Lower lobe of right lung (tissue), 2 donors: ENCODE measurements at places on chromosomes 6 and 20.
A peak's percentile ranks its signal among the peaks of the same experiment; 100 is the strongest.

GRCh38 chr6:165817771-165818170, 154.7 kb upstream of the PDE10A start:
- H3K27me3 ChIP-seq: peaks cover 14% of the 10 kb centered on the region
- no peak for DNase-seq
- no peak overlapping the region for H3K4me3 ChIP-seq
- no peaks in the 10 kb centered on the region for H3K36me3 ChIP-seq

- H3K27ac ChIP-seq: no peak overlapping the region
- DNase-seq: no peak
- no peak overlapping the region for H3K4me3 ChIP-seq
- H3K27me3 ChIP-seq: no peaks in the 10 kb centered on the region
Measured at GRCh38 chr20:12660918-12661317, 347.9 kb upstream of the SPTLC3 start.

DNA sequence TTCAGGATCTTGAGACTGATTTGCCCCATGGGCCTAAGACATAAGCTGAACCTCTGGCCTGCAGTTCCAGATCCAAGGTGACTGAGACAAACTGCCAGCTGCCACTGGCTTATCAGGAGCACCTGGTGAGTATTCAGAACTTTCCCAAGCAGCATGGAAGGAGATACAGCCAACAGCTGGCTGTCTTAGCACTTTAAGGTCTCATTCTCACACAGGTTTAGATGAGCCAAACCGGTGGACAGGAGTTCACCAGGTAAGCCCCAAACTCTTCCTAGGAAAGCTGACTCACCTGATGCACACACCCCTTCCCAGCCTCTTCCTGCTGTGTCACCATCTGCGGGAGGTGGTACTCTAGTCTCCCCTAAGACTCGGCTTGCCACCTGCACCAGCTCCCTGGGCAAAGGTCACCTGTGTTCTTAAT, at the start of gene BANF2:
TSS of gene BANF2 (plus strand) at position 36 of the 421 bp plus-strand sequence. CDS start 25,060 bp downstream, outside the sequence.
- no peaks in the 10 kb centered on the region for H3K4me1 ChIP-seq
- no peaks in the 10 kb centered on the region for H3K27me3 ChIP-seq
- DNase-seq: no peak
- H3K4me3 ChIP-seq: no peak within 1 kb of the TSS
- no peak within 1 kb of the TSS for H3K27ac ChIP-seq

GRCh38 chr6:131062241-131063027, 611 bp downstream of the EPB41L2 start:
- H3K36me3 ChIP-seq: no peaks in the 10 kb centered on the region
- H3K4me1 ChIP-seq: peaks cover 18% of the 10 kb centered on the region
- peak overlapping the region; percentile 80 for H3K27ac ChIP-seq
- peak; percentile 51 for DNase-seq
- no peaks in the 10 kb centered on the region for H3K27me3 ChIP-seq
- H3K4me3 ChIP-seq: peak overlapping the region; percentile 87

GRCh38 chr6:41560431-41561192, 14.4 kb downstream of the FOXP4 start:
- no peaks in the 10 kb centered on the region for H3K27me3 ChIP-seq
- H3K4me3 ChIP-seq: peak overlapping the region; percentile 54
- H3K36me3 ChIP-seq: peaks cover 11% of the 10 kb centered on the region
- H3K4me1 ChIP-seq: peaks cover 30% of the 10 kb centered on the region
- H3K27ac ChIP-seq: no peak overlapping the region

DNA sequence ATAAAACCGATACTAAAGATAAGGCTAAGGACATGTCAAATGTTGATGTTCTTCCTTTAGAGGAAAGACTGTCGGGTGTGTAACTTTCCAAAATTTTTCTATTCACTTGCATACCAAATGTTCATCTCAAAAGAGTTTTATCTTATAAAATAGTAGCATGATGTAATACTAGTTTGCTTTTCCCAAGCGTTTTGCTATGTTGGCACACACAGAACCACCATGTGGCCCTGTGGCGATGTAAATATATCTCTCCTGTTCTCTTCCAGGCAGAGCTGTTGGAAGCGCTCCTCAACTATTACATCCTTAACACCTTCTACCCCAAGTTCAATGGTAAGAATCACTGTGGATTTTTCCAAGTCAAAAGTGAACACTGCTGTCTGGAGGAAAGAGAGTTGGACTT, 26.5 kb downstream of the LBP start:
- H3K27ac ChIP-seq: no peak overlapping the region
- H3K4me1 ChIP-seq: peaks cover 5% of the 10 kb centered on the region
- no peaks in the 10 kb centered on the region for H3K27me3 ChIP-seq

- no peaks in the 10 kb centered on the region for H3K36me3 ChIP-seq
- no peaks in the 10 kb centered on the region for H3K27me3 ChIP-seq
- H3K4me1 ChIP-seq: no peaks in the 10 kb centered on the region
- no peak for DNase-seq
- no peak overlapping the region for H3K27ac ChIP-seq
Measured at GRCh38 chr6:134928151-134928900, 21.6 kb downstream of the ALDH8A1 start.
